ENCODE measurements at places on chromosomes 2 and 18.

GRCh38 chr2:19478409-19478808, 120.0 kb upstream of the OSR1 start:
- no peak for DNase-seq

- no peak for DNase-seq
Measured at GRCh38 chr2:195647302-195647701, 9.7 kb upstream of the SLC39A10 start.

- DNase-seq, result peak; percentile 48
Measured at GRCh38 chr2:112626604-112627059, 19.1 kb upstream of the SLC20A1 start.

DNA sequence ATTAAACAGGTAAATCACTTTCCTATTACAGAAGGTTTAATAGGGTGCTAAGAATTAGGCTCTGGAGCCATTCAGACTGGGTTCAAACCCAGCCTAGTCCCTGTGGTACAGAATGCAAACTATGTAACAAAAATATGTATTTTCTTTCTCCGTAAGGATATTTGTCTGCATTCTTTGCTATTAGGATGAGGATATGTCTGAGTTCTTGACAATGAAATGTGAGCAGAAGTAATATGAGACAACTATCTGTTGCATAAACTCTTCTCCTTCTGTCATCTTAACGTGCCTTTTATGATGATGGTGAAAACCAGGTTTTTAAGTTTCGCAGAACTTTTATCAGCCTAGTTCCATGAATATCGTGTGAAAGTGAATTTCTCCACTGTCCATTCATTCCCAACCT, 1129.1 kb upstream of the ZEB2 start:
- DNase-seq, result no peak

GRCh38 chr18:60347526-60348045, 25.0 kb downstream of the MC4R start:
- no peak for DNase-seq

DNA sequence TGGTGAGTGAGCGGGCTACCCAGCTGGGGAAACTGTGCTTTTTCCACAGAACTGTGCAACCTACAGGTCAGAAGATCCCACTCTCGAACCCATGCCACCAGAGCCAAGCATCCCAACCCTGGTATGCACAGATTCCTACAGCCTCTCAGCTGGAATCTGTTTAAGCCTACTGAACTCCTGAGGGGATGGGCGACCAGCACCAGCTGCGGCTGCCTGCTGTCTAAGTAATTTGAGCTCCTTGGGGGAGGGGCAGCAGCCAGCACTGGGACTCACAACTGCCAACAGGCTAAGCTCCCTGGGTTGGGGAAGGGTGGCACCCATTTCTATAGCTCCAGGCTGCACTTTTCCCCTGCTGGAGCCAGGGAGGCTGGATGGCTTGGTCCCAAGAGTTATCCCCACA, 11.8 kb downstream of the CYP27C1 start:
- peak; percentile 86 for DNase-seq

- no peak for DNase-seq
Measured at GRCh38 chr18:61998335-61998734, 105.5 kb upstream of the RNF152 start.

DNA sequence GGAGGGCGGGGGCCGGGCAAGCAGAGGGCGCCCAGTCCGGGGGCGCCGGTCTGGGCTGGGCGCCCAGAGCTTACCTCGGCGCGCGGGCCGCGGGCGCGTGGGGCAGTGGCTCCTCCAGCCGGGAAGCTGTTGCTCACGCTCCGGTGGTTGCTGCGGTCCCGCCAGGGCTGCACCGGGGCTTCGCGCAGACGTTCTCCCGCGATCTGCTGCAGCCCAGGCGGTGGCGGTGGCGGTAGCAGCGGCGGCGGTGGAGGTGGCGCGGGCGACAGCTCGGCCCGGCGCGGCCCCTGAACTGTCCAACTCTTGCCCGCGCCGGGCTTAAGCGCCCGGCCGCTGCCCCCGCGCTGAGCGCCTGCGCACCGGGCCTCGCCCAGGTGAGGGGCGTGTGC, 391 bp downstream of the ZNF385B start:
- DNase-seq, result no peak

DNA sequence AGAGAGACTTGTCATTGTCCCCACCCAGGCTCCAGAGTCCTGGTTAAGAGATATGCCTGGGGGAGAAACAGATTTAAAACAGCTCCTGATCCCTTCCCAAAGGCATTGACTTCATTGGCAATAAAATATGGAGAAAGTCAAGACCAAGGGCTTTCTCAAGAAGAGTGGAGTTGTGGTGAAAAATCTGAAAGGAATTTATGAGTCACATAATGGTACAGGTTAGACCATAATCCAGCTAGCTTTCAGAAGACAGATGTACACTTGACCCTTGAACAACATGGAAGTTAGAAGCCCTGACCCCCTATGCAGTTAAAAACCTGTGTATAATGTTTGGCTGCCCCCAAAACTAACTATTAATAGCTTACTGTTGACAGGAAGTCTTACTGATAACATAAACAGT, 599.1 kb upstream of the SOX11 start:
- no peak for DNase-seq

DNA sequence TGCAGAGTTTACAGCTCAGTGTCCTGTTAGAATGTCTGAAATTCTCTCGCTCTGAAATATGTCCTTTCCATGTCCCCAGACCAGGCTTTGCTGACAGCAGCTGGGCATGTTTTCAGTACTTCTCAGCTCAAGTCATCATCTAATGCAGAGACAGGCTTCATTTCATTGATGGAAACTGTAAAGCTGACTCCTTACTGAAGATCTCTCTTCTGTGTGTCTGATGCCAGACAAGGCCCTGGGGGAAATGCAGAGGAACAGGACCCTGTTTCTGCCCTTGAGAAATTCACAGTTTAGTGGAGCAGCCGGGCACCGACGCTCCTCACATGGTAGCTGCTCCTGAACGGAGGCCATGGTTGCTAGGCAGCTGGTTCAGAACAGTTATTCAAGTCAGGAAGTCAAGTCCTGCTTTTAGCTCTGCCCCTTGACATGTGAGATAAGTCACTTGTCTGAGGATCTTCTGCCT, 24.6 kb upstream of the FZD7 start:
- no peak for DNase-seq

- no peak for DNase-seq
Measured at GRCh38 chr2:127632592-127633489, 13.1 kb upstream of the GPR17 start.

DNA sequence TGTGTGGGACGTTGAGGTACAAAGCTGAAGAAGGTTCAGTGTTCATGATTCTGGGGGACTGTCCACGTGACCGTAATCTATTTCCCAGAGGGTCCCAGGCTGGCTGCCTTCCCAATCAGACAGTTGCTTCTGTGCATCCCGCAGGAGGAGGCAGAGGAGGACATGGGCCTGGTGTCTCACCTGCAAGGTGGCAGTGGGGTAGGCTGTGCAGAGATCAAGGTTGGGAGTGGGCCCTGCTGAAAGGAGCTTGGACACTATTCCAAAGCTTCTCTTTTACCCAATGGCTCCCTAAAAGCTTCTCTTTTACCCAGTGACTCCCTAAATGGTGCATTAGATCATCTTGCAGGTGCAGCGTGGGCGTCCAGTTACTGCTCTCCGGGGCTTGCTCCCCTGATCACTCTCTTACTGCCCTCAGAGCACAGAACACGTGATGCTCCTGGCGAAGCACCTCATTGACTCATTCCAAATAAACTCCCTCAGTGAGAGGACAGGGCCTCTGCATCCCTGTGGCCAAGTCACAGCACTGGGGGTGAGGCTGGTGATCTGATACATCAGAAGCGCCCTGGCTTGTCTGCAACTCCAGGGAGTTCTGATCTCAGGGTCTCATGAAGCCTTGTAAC, 41.5 kb downstream of the RNF144A start:
- no peak for DNase-seq

GRCh38 chr18:59881728-59882656, 17.8 kb upstream of the PMAIP1 start:
- DNase-seq, result peak; percentile 43

DNA sequence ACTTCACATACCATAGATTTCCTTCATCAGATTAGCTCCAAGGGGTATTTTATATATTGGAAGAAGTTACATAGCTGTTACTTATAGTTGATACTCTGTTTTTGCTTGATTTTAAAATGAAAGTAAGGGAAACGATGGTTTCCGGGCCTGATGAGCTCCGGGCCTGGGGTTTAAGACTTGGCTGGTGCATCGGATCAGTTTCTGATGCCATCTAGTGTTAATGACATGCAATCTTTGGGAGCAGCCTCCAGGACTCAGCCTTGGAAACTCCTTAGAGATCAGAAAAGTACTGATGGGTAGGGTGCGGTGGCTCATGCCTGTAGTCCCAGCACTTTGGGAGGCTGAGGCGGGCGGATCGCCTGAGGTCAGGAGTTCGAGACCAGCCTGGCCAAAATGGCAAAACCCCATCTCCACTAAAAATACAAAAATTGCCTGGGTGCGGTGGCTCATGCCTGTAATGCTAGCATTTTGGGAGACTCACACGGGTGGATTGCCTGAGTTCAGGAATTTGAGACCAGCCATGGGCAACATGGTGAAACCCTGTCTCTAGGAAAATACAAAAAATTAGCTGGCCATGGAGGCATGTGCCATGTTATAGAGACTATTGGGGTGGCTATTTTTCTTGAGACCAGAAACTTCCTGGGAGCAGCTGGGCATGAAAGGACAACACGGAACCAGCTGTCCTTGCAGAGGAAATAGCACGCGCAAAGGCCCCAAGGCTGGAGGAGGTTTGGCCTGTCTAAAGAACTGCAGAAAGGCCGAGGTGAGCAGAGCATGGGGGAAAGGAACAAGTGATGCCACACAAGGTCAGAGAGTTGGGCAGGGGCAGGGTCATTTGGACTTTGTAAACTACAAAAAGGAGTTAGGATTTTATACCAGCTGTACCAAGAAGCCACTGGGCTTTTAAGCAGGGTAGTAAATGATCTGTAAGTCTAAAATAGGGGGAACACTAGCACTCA, 46.9 kb upstream of the CNOT11 start:
- DNase-seq, result peak; percentile 62

DNA sequence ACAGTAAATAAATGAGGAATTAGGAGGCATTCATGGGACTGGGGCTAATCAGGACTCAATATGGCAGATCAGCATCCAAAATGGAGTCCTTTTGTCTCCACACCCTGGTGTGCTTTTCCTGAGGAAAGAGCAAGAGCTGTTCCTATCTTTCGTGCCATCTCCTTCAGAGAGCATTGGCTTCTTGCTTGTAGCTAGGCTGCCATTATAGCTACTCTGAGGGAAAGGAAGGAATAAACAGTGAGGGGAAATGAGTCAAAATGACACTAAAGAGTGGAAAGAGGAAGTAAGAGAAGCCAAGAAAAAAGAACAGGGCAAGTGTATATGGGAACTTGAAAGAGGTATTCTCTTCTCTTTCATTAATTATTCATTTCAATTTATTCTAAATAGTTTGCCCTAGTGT, 8.4 kb upstream of the NMI start:
- DNase-seq, result no peak

- DNase-seq, result no peak
Measured at GRCh38 chr2:46241344-46241743, 55.9 kb upstream of the EPAS1 start.

DNA sequence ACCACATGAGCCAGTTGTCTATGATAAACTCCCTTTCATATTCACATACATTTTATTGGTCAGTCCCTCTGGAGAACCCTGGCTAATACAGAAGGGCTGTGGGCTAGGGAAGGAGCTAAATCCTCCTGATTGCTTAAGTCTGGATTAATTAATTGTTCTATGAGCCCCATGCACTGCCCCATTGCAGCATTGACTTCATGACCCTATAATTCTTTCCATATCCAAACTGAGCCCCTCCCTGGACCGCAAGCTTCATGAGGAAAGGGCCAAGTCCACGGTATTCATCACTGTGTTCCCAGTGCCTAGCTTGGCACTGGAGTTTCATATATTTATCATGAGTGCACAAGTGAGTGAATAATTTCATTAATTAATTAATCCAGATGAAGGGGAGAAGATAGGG, 124.0 kb downstream of the MBD2 start:
- no peak for DNase-seq

DNA sequence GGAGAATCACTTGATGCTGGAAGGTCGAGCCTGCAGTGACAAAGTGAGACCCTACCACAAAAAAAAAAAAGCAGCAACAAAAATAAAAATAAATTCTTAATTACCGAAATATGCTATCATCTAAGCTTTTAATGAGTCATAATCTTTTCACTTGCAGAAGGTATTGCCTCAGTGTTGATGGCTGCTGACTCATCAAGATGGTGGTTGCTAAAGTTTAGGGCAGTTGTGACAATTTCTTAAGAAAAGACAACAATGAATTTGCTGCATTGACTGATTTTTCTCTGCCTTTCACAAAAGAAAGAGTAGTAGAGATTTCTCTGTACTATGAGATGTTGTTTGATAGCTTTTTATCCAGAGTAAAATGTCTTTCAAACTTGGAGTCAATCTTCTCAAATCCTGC, 1809.0 kb downstream of the SUCLG1 start:
- DNase-seq, result no peak

All from NCI-H526 (cell line).